ENCODE measurements at places on chromosomes 2 and 18.

DNA sequence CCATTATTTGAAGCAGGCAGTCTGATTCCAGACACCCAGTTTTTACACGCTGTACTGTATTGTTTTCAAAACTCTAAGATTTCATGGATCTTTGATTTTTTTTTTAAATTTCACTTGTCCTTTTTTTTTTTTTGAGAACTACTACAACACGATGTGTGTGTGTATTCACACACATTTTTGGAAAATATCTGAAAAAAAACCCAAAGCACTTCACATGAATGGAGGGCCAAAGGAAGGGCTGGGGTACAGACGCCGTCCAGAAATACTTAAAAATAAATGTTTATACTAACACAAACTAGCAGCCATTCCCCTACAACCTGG lies 314 bp upstream of the SSB start:
- DNase-seq, result no peak

- DNase-seq, result no peak
Observed at GRCh38 chr2:177352441-177353186, 40.0 kb upstream of the AGPS start.

GRCh38 chr2:239225371-239225851 lies 175.4 kb downstream of the HDAC4 start:
- DNase-seq, result no peak

DNA sequence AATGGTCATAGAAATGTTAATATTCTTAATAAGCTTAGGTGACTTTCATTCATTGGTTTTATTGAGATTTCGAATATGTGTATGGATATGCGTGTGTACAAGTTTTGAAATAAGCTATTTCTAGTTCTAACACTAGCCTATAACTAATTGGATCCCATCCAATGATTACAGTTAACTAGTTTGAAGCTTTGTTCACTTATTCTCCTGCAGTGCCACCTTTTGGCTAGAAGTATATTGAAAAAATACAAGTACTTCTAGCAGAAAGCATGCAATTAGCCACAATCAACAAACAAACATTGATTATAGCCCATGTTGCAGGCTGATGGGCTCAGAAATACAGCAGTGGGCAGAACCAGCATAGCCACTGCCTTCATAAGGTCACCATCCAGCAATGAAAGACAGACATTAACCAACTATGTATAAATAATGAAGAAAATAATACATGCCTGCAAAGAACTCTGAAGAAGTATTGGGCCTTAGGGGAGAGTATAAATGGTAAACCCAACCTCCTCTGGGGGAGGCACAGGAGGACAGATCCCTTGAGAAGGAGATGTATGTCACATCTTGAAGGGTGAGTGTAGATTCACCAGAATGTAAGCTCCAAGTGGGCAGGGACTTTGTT lies 5.1 kb upstream of the PIEZO2 start:
- no peak for DNase-seq

GRCh38 chr2:230447455-230448451 lies 31.8 kb downstream of the SP100 start:
- DNase-seq, result peak; percentile 48

GRCh38 chr2:42098571-42099437 lies 51.0 kb downstream of the PKDCC start:
- no peak for DNase-seq

GRCh38 chr2:191385416-191386160 lies 140.4 kb downstream of the MYO1B start:
- no peak for DNase-seq

DNA sequence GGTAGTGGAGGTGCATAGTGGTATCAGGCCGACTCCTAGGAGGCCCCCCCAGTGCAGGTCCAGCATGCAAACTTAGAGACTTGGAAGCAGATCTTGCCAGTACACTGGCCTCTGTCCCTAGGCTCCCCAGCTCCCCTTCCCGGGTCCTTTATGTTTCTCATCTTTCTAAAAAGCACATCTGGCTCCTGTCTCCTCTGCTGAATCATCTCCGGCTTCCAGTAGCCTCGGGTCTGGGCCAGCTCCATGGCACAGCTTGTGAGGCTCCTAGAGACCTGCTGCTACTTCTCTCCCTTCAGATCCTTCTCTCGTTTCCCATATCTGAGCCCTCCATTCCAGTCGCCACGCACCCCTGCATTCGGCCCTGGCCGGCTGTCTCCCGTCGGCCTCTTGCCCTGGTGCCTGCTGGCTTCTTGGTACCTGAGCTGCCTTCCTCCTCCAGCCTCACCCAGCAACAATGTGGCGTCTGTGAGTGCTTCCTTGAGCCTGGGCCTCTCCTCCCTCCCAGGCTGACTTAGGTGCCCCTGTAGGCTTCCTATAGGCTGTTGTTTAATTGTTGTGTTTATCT lies 6.6 kb downstream of the TRAF3IP1 start:
- no peak for DNase-seq

DNA sequence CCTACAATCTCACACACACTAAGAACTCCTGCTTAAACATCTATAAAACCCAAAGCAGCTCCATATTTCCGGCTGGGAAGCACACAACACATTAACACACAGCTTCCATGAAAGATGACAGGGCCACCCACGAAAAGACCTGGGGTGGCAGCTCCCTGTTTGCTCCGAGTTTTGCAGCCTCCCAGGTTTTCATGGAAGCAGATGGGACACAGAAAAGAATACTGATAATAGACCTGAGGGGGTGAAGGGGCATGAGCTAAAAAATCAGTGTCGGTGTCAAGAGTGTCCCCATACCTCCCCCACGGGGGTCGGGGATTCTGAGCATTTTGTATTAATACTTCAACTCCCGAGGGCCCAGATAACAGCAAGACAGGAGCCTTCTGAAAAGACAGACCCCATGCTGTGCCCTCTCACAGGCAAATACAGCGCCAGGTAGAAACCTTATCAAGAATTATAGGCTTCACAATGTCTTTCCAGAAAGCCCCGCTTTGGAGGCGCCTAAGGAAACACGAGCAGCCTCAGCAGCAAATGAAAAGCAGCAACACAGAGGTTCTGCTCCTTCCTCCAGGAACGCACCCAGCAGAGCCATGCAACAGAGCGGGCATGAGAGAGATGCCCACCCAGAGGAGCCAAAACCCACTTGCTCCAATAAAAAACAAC lies 50.5 kb downstream of the ZNF516 start:
- DNase-seq, result no peak

DNA sequence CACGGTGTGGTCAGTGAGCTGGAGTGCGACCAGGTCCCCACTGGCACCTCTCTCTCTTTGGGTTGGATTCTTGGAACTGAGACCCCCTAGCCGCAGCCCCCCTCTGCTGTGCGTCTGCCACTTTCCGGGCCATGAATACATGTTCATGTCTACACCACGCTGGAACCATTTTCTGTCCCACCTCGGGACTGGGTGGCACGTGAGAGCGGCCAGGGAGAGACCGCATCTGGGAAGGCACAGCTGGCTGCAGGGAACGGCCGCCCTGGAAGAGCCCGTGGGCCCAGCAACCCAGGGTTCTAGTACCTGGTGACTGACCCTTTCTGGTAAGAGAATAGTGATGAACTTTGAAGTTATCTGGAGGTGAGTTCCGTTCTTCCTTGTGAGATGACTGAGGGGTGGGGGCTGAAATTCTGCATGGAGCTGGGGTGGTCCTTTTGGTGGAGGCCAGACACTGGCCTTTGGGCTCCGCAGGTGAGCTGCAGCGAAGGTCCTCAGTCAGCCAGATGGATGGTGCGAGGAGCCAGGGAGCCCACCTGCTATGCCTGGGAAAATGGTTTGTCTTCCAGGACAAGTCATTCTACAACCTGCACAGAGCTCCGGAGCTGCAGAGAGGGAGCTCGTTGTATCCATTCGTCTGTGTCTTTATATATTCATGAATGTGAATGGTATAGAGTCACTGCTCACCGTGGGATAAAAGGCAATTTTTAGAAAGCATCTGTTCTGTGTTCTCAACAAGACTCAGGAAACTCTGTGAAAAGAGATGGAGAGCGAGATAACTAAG lies 223.5 kb downstream of the NDUFA10 start:
- no peak for DNase-seq

GRCh38 chr2:181810823-181811695 lies 80.5 kb upstream of the ITPRID2 start:
- no peak for DNase-seq

DNA sequence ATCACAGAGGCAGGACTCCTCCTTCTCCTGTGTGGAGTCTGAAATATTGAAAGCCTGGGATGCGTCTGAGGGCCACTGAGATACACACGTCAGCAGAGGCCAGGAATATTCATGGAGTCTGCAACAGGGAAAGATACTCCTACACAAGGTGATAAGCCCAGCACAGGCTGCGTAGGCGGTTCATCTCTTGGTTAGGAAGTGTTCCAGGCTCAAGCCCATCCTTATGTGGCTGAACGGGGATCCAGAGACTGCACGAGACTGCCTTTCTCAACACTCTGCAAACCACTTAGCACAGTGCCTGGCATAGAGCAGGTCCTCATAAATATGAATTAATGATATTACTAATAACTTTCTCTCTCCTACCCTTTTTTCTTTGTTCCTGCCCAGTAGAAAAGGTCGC lies 29.2 kb upstream of the AGPS start:
- DNase-seq, result no peak

DNA sequence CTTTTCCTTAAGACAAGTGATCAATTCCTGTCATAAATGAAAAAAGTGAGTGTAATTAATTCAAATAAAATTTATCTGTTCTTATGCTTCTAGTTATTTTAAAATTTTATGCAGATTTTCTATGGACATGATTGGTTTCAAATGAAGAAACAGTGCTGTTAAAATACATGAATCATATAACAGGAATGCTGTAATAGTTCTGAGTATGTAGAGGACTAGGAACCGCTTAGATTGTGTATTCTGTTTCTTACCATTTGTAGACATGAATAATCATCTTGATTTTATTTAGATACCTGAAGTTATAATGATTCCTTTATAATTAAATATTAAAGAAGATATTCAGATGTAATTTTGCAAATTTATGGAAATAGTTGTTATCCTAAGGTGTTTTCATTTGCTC lies 3.5 kb downstream of the ACTR2 start:
- DNase-seq, result no peak

GRCh38 chr2:157438863-157439823 lies 4.7 kb downstream of the CYTIP start:
- no peak for DNase-seq

DNA sequence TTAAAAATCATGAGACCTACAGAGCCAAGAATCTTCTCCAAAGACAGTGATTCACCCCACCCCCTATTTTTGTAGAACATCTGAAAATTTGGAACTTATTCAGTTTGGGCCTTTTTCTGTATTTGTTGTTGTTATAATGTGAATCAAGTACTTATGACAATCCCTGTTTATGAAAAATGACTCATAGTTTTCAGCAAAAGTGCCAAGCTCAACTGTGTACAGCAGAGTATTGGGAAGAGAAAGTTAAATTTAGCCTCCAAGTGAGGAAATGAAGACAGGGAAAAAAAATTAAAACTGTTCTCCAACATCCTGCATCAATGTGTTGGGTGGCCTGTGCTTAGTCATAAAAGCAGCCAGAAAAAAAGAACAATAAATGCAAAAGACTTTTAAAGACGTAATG lies 46.2 kb downstream of the LRATD1 start:
- no peak for DNase-seq

GRCh38 chr2:25481381-25482300 lies 139.9 kb upstream of the DNMT3A start:
- no peak for DNase-seq

- no peak for DNase-seq
Observed at GRCh38 chr2:23862716-23863426, 64.1 kb downstream of the ATAD2B start.

GRCh38 chr2:74328573-74328972 lies 14.6 kb downstream of the SLC4A5 start:
- DNase-seq, result no peak

DNA sequence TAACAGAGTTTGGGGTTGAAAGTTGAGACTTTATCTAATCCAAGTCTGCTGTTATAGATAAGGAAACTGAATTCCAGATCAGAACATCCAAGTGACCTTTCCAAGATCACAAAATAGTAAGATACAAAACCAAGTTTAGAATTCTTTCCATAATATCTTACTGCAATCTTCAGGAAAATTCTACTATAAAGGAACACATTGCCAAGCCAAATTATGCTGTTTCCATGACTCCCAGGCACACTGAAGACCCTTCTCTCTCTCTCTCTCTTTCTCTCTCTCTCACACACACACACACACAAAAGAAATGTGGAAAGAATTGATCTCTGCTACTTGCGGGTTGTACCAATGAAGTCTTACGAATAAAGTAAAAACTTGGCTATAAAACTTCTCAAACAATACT lies 398.4 kb downstream of the METTL4 start:
- no peak for DNase-seq

DNA sequence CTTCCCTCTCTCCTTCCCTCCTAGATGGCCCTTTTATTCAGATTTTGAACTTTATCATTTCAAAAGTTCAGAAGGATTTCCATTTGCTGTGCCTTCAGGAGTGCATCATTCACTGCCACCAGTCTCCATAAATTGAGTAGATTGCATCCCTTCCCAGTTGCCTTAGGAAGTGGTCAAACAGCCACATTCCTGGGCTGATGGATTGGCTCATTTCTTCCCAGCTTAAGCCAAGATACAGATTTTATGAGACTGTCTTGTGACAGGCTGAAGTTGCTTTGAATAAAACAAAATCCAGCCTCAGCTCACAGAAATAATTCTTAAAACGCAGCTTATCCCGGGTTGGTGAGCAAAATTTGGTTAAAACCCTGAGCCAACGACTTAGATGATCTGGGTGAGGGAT lies 9.8 kb downstream of the NRP2 start:
- DNase-seq, result no peak

DNA sequence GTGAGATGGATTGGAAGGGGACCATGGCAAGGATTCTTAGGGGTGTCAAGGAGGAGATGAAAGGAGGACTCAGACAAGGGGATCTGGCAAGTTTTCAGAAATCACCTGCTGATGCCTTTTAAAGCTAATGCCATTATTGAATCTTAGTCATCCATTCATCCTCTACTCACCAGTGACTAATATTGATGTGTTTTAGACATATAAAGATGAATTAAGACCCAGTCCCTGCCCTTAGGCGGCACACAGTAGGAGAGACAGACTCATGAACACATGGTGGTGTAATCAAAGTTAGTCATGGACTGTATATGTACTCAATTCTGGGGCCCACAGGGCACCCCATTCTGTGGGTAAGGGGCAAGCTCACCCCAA lies 56.5 kb upstream of the ATL2 start:
- no peak for DNase-seq

All from central memory CD4-positive, alpha-beta T cell (primary cell).